Left lung (tissue), 14 donors: ENCODE measurements at places on chromosomes 1 and 21. TPM values are rescaled to one million over a fixed set of nuclear protein-coding genes. Genes with fewer than 3 reads are reported as not detected.

TEKT2 gene
- total RNA-seq: 0.32 TPM

MRPS15 gene
- 84.2 TPM for total RNA-seq

MAGOH gene
- 33.9 TPM for total RNA-seq

PDC gene
- total RNA-seq: not detected

DNA sequence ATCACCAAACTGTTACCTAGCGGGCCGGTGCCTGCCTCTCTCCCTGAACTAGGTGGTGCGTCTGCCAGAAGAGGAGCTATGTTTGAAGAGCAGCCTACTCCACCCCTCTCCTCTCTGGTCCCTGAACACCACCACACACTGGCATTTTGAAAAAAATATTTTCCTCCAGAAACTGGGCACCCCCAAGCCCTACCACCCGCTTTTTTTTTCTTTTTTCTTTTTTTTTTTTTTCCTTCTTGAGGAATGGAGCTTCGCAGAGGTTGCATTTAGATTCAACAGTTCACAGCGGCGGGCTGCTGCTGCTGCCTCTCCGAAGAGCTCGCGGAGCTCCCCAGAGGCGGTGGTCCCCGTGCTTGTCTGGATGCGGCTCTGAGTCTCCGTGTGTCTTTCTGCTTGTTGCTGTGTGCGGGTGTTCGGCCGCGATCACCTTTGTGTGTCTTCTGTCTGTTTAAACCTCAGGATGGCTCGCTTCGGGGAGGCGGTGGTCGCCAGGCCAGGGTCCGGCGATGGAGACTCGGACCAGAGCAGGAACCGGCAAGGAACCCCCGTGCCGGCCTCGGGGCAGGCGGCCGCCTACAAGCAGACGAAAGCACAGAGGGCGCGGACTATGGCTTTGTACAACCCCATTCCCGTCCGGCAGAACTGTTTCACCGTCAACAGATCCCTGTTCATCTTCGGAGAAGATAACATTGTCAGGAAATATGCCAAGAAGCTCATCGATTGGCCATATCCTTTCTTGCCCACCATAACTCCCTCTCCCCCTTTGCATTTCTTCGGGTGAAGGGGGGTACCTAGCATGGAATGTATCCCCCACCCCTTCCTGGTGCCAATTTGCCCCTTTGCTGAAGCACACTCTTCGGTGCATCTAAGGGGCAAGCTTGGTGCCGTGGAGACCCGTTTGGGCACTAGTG, at the start of gene CACNA1E:
Gene CACNA1E, plus strand, starts transcription at position 233 of the 911 bp plus-strand sequence. Its CDS starts 228 bp downstream, at position 461.
- H3K36me3 ChIP-seq: no peaks in the 10 kb centered on the region
- DNase-seq: no peak
- H3K27ac ChIP-seq: no peak within 1 kb of the TSS

DNA sequence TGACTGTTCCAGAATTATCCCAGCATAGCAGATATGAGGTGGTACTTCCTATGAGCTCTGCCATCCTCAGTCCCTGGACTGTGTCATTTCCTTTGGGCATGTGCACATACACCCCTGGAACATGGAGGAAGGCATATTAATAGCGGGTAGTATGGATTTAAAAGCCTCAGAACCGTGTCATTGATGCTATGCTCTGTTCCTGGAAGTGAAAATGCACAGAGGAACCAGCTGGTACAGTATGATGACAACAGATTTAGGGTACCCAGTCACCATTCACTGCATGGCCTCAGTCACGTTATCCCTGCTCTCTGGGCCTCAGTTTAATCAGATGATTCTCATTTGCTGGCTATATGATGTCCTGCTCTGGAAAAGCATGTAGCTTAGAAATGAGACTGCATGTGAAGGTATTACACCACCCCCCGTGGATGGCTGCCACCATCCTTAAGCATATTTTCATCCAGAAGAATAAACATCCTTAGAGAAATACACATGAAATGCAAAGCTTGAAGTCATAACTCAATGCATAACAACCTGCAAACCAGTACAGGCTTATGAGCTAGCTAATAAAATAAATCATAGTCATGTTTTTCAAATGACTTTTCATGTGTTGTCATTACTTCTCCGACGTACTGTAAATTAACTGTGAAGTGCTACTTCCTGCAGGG, 37.8 kb downstream of the SETD4 start:
- no peak overlapping the region for H3K4me3 ChIP-seq
- no peaks in the 10 kb centered on the region for H3K4me1 ChIP-seq
- no peak for DNase-seq
- H3K27ac ChIP-seq: no peak overlapping the region

DNA sequence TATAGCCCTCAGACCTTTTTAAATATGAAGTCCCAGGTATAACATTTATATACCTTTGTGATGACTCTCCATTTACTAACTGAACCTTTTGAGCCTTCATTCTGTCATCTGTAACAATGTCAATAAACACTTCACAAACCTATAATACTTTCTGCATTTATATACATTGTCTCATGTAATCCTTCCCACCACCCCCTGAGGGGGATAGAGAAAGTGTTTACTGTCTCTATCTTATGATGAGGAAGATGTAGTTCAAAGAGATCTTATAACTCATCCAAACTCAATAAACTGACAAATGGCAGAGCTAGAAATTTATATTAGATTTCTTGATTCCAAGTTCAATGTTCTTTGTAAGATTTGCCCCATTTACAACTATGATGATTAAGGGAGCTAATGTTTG, 48.3 kb upstream of the CR2 start:
- no peaks in the 10 kb centered on the region for H3K36me3 ChIP-seq
- H3K4me1 ChIP-seq: peaks cover 36% of the 10 kb centered on the region
- no peaks in the 10 kb centered on the region for H3K27me3 ChIP-seq
- no peak overlapping the region for H3K4me3 ChIP-seq
- no peak for DNase-seq

- H3K4me1 ChIP-seq: peaks cover 6% of the 10 kb centered on the region
- peaks cover 10% of the 10 kb centered on the region for H3K27me3 ChIP-seq
- H3K36me3 ChIP-seq: no peaks in the 10 kb centered on the region
- no peak overlapping the region for H3K27ac ChIP-seq
- peak; percentile 76 for DNase-seq
These were observed 5.6 kb upstream of the FAM131C start for GRCh38 chr1:16078925-16079656.

GRCh38 chr1:1599935-1600860, at the start of gene FNDC10:
Gene FNDC10 (minus strand): TSS chr1:1600135. CDS start chr1:1600015, 120 bp downstream.
- peak; percentile 30 for DNase-seq
- peak within 1 kb of the TSS; percentile 43 for H3K4me3 ChIP-seq
- peaks cover 72% of the 10 kb centered on the region for H3K27me3 ChIP-seq
- H3K36me3 ChIP-seq: no peaks in the 10 kb centered on the region
- H3K27ac ChIP-seq: no peak within 1 kb of the TSS
- H3K4me1 ChIP-seq: peaks cover 7% of the 10 kb centered on the region

DNA sequence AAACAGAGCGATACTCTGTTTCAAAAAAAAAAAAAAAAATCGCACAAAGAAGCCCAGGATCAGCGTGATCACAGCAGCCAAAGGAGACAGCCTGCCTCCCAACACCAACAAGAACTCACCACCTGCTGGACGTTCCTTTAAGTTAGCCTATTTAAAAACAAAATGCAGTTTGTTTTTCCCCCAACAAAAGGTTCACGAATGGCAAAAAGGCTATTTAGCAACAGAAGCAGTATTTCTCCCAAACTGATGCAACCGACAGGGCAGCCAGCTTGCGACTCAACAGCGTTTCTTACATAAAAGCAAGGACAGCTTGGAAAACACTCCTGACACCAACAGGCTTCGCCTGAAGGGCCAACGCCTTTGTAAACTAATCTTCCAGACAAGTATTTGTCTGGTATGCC, 6.8 kb downstream of the SSU72 start:
- no peak for DNase-seq
- no peak overlapping the region for H3K27ac ChIP-seq
- peaks cover 85% of the 10 kb centered on the region for H3K36me3 ChIP-seq
- H3K27me3 ChIP-seq: no peaks in the 10 kb centered on the region
- H3K4me3 ChIP-seq: no peak overlapping the region

- peaks cover 49% of the 10 kb centered on the region for H3K4me1 ChIP-seq
- H3K27me3 ChIP-seq: no peaks in the 10 kb centered on the region
- peak overlapping the region; percentile 37 for H3K27ac ChIP-seq
- DNase-seq: no peak
These were observed 61.3 kb downstream of the CLIC4 start for GRCh38 chr1:24806588-24806987.

DNA sequence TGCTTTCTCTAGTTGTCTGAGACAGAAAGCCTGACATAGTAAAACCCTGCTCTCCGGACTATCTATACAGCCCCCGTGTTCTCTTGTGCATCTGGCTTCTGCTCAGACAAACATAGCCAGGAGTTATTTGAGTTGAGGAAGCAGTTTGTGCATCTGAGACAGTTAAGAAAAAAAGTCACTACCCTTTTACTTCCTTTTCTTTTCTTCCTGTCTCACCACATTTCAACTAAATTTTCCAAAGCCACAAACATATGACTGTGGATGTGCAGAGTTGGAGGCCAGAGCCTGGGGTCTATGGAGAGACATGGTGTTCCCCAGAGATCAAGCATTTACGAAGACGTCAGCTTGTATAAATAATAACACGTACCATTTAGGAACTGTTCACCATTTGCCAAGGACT, 158.5 kb upstream of the FGGY start:
- peaks cover 26% of the 10 kb centered on the region for H3K4me1 ChIP-seq
- no peak for DNase-seq
- no peak overlapping the region for H3K4me3 ChIP-seq
- no peak overlapping the region for H3K27ac ChIP-seq
